ENCODE measurements at places on chromosomes 11 and 22.
A peak's percentile ranks its signal among the peaks of the same experiment; 100 is the strongest.

DNA sequence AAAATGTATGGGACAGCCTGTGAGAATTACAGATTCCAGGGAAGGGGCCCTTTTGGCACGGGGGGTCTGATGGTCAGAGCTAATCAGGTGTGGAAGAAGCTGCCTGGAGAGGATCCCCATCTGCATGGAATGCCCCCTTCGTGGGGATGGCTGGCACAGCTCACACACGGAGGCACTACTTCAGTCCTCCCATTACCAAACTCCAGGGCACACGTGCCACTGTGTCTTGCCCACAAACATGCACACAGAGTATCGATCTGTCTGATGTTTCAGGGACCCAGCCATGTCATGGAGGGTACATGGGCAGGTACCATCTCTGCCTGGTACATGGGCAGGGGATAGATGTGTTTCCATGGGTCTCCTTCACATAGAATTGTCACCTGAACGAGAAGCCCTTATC lies 14.7 kb downstream of the KCNQ1OT1 start:
- no peak for DNase-seq

- no peak for DNase-seq
Measured at GRCh38 chr22:24051028-24051427, 39.9 kb downstream of the CABIN1 start.

DNA sequence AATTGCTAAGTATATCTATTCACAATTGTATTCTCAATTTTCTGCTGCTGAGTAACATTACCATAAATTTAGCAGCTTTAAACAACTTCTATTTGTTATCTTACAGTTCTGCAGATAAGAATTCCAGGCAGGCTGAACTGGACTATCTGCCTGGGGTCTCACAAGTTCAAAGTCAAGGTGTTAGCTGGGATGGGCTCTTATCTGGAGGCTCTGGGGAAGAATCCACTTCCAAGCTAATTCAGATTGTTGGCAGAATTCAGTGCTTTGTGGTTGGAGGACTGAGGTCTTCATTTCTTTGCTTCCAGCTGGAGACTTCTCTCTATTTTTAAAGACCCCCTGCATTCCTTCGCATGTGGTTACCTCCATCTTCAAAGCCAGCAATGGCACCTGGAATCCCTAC lies 329.9 kb upstream of the ISX start:
- DNase-seq: no peak

GRCh38 chr11:100618914-100619313 lies 68.2 kb upstream of the ARHGAP42 start:
- DNase-seq: no peak

DNA sequence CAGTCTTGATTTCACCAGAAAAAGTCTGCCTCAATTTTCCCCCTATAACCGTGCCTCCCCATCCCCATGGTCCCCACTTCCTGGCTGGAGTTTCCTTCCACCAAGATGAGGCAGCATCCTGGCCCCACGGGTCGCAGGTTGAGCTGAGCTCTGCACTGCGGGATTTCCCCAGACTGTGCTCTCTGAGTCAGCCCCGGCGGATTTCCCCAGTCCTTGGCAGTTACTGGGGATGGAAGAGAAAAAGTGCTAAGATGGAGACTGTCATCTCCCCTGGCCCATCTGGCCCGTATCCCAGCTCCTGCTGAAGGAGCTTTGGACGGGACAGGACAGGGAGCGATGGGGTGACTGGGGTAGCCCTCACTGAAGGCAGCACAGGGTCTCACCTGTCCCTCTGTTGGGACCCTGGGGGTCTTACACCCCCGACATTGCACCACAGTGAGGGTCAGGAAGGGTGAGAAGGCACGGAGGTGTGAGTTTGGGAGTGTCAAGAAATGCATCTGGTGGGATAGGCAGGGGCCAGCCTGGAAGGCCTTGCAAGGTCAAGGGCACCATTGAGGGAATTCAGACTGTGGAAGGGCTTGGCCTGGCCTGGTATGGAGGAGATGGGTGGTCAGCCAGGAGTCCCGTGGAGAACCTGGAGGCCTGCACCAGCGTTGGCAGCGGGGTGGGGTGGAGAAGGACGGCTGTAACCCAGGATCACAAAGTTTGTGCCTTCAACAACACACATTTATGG lies 36.5 kb downstream of the NADSYN1 start:
- DNase-seq: peak; percentile 27

DNA sequence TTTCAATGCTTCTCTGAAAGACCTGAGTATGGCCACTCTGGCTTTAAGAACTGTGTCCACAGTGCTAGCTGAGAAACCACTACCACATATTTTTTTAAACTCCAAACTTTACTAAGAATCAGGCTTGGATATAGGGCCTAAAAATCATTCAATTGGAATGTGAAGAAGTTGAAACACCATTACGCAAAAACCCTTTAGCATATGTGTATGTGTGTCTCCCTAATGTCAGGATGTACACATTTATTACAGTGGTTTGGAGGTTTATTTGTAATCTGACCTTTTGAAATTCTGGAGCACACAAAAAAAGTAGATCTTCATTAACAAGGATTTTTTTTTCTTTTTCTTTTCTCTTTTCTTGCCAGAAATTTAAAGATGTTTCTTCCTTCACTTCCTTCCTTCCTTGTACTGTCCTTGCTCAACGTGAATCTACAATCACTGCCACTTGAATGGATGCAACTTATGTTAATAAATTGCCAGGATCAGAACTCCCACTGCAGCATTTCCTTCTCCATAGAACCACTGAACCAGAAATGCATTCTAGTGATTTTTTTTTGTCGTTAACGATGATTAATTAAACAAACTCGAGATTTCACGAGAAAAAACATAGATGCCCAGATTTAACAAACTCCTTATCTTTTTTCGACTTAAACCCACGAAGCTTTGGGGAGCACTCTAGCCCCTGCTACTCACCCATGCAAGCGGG lies 3.1 kb upstream of the ADM start:
- DNase-seq: no peak

GRCh38 chr11:100188137-100188783 lies 498.8 kb upstream of the ARHGAP42 start:
- DNase-seq: no peak

- DNase-seq: no peak
Measured at GRCh38 chr11:115760461-115761320, 256.5 kb upstream of the CADM1 start.

- DNase-seq: no peak
Measured at GRCh38 chr11:67266449-67267187, at the start of gene GRK2. Gene GRK2, plus strand, starts transcription at chr11:67266473. Its CDS starts 227 bp downstream, at chr11:67266700.
